ENCODE measurements at places on chromosomes 4 and X. TPM values are rescaled to one million over a fixed set of nuclear protein-coding genes. Genes with fewer than 3 reads are reported as not detected.

GRCh38 chrX:118464501-118464900 is 31.1 kb upstream of the DOCK11 start:
- DNase-seq = no peak

The MAGEA1 gene
- total RNA-seq = not detected

The FAM184B gene
- total RNA-seq = 0.54 TPM

The ARHGEF38 gene
- not detected for total RNA-seq

The TCEAL7 gene
- total RNA-seq = 7.6 TPM

The MCF2 gene
- total RNA-seq = 0.27 TPM

The NSG1 gene
- 10.6 TPM for total RNA-seq

GRCh38 chr4:179671609-179672008 is 2229.4 kb upstream of the AGA start:
- no peak for DNase-seq

- peak; percentile 83 for DNase-seq
These were observed 33.0 kb upstream of the TMEM131L start for GRCh38 chr4:153432965-153433753.

The NLGN4X gene
- 11.5 TPM for total RNA-seq

- DNase-seq = no peak
These were observed 40.8 kb downstream of the PSAPL1 start for GRCh38 chr4:7393601-7394575.

The HERC6 gene
- 40.2 TPM for total RNA-seq

GRCh38 chrX:120145295-120145925 is 13.0 kb upstream of the RHOXF2 start:
- DNase-seq = no peak

GRCh38 chr4:105634402-105635080 is 73.9 kb downstream of the INTS12 start:
- DNase-seq = no peak

GRCh38 chrX:24774650-24775049 is 80.9 kb downstream of the POLA1 start:
- no peak for DNase-seq

- DNase-seq = no peak
These were observed 147.7 kb upstream of the TLL1 start for GRCh38 chr4:165725352-165725751.

DNA sequence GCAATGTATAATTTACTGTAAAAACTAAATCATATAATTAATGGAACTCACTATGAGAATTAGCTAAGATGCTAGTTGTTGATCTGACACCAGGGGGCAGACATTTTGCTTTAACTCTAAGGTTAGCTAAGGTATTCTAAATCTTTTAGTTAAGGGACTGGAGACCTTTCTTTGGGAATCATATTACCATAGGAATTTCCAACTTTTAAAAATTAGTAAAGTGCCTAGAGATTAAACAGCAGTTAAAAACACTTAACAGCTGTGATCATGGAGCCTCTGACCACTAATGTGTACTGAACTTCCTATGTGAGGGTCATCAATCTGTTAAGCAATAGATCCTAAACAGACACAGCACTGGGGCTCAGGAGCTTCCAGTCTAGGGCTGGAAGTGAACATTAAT is 226.6 kb downstream of the NSUN7 start:
- DNase-seq = peak; percentile 45

DNA sequence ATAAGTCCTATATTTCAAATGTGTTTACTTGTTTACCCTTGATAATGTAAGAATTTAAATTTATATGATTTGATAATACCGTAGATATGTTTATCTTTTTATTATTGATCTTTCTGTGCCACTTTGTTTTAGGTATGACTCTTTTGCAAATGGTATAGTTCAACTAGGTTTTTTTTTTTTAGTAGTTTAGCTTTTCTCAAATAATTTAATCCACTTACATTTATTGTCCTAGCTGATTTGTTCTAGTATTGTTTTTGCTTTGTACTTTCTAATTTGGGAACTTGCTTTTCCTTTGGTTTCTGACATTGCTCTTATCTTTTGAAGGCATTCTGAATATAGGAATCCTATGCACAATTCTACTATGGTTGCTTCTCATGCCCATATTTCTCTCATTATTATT is 98.9 kb upstream of the NAP1L5 start:
- DNase-seq = no peak

GRCh38 chr4:40395166-40395900 is 60.2 kb downstream of the CHRNA9 start:
- DNase-seq = no peak

DNA sequence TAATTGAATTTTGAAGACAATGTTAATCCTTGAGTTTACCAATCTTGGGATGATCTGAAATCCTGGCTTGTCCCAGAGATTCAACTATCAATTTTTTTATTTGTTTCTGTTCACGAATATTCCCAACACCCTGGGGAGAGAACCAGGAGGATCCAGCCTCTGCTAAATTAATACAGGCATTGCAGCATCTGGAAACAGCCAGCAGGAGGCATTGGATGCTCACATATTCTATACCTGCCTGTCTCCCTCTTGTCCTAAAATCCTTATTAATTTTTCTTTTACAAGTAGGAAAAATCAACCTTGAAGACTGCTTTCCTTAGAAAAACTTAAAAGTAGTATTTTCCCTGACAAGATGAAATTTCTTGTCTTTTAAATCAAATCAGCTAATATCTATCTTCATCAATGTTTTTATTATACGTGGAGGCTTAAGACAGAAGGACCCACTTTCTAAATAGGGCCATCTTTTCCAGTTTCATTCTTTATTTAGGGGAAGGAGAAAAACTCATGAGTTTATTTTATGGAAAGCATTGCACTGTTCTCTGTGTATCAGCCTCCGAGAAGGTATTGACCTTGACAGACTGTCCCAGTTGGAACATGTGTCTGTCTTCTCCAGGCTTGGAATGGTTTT is 102.4 kb downstream of the CLNK start:
- DNase-seq = peak; percentile 36

The SPANXN4 gene
- total RNA-seq = not detected

DNA sequence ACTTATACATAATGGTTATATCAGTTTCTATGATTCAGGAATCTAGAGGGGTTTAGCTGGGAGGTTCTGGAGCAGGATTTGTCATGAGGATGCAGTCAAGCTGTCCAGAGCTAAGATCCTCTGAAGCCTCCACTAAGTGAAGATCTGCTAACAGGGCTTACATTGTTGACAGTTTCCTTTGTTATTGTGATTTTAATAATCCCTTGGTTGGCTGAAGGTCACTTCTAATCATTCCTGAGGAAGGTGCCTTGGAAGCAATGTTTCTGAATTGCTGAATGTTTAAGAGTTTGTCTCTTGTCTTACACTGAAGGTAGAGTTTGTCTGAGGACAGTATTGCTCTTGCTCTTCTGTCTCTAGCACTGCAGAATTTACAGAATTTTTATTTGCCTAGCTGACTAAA is 41.3 kb downstream of the BANK1 start:
- no peak for DNase-seq

The PASD1 gene
- total RNA-seq = not detected

- DNase-seq = peak; percentile 23
These were observed 11.7 kb upstream of the FAT4 start for GRCh38 chr4:125303058-125303457.

DNA sequence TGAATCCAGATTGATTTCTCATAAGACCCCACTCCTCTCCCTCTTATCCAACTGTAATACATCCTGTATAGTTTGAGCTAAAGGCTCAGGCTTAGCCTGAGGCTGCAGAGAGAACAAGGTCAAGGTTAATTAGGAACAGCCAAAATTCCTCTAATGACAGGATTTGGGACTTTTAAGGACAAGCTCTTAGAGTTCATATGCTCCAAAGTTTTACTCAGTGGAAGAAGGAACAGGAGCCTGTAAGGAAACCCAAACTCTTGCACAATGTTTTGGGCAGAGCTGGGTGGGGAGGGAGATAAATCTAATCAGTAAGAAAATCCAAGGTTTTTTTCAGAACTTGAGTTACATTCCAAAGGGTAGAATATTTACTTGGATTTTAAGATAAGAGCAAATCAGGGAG is 238.8 kb downstream of the QDPR start:
- DNase-seq = no peak

The FRG2 gene
- total RNA-seq = not detected

- no peak for DNase-seq
These were observed 41.0 kb upstream of the UGT2B17 start for GRCh38 chr4:68617003-68617698.

DNA sequence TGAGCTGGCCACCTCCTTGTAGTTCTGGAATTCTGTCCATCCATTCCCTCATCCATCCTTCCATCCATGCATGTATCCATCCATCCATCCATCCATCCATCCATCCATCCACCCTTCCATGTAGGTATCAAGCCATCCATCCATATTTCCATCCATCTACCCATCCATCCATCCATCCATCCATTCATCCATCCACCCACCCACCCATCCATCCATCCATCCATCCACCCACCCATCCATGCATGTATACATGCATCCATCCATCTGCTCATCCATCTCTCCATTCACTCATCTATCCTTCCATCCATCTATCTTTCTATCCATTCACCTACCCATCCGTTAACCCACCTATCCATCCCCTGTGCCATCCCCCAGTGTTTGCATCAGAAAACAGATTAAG is 153.6 kb upstream of the STX18 start:
- DNase-seq = no peak

DNA sequence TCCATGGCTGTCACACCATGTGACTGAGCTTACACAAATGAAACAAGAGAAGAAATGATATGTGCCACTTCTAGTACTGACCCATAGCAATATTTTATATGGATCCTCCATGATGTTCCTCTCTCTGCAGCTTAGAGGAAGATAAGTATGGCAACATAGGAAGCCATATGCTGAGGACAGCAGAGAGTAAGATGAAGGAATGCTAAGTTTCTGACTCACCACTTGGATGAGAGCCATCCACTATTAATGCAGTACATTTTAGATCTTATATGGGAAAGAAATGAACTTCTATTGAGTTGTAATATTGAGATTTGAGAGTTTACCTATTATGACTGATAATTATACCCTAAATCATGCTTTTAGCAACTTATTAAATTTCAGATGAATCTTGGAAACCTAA is 386.9 kb upstream of the MAOA start:
- DNase-seq = no peak

DNA sequence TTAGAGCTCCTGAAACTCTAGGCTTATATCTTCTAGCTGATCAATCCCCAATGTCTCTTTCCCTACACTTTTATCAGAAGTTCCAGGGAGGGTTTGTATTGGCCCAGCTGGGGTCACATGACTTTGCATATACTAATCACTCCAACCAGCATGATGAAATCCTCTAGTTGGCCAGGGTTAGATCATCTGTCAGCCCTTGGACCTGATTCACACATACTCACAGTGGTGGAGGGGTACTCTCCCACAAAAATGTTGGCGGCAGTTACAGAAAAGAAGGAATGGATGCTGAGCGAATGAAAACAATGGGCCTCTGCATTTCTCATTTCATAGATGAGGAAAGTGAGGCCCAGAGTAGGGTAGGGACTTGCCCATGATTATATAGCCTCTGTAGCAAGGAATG is 151.1 kb downstream of the PJA1 start:
- peak; percentile 83 for DNase-seq

DNA sequence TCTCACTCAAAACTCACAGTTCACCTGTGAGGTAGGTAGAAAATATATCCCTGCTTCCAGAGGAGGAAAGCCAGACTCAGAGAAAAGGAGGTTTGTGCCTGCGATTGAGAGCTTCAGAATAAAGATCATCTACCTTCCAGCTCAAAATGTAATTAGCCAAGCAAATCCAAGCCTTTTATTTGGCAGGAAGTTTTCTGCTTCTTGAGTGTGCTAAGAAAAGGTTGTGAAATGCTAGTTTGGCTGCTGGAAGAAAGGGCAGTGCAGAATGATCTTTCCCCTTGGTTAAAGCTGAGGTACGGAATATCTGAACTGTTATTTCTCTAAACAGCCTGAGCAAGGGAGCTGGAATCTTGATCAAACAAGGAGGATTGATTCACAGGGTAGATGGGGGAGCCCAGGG is 59.7 kb upstream of the VCX3B start:
- DNase-seq = peak; percentile 36

The NAP1L5 gene
- total RNA-seq = 3.9 TPM

The MANBA gene
- 37.6 TPM for total RNA-seq

- no peak for DNase-seq
These were observed 262.5 kb upstream of the NDST3 start for GRCh38 chr4:117771647-117772337.

- no peak for DNase-seq
These were observed 6.1 kb downstream of the ARSJ start for GRCh38 chr4:113973345-113973744.

DNA sequence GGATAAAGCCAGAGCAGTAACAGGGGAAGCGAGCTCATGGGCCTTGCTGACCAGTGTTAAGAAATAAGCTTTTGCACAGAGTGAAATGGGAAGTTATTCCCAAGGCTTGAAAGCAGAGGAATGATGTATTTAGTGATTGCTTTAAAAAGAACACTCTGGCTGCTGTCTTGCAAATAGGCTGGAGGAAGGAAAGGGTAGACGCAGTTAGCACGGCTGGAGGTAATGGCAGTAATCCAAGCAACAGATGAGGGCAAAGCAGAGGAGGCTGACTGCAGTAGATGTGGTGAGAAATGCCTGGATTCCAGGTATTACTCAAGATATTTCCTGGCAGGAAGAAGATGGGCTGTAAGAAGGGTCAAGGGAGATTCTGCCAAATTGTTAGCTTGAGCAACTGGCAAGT is 1342.3 kb upstream of the AGA start:
- DNase-seq = peak; percentile 1

- DNase-seq = peak; percentile 34
These were observed 6.0 kb upstream of the SH3TC1 start for GRCh38 chr4:8192748-8193738.

The CDKL5 gene
- total RNA-seq = 19.2 TPM

DNA sequence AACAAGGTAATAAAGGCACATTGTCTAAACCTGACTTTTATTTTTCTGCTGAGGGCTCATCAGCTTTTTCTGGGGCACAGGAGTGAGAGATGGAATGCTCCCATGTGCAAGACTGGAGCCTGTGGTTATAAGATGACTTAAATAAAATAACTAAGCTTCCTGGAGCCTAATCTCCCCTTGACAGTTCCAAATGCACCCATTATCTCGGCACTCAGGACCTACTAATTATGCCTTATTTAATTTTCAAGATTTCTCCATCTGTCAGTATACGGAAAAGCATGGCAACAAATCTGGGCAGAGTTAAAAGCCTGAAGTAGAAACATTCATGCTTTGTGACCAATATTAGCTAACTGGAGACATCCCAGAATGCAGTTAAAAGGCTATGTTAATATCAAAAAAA is 416.7 kb upstream of the TEX13C start:
- DNase-seq = no peak

GRCh38 chrX:150913511-150913910 is 15.0 kb upstream of the CD99L2 start:
- peak; percentile 10 for DNase-seq

- DNase-seq = no peak
These were observed 72.8 kb downstream of the MANBA start for GRCh38 chr4:102687982-102688433.

The GABRG1 gene
- total RNA-seq = not detected

GRCh38 chr4:16019649-16020048 is 56.7 kb upstream of the FGFBP2 start:
- peak; percentile 23 for DNase-seq

- no peak for DNase-seq
These were observed 68.7 kb downstream of the VSIG4 start for GRCh38 chrX:65971151-65971550.

- peak; percentile 8 for DNase-seq
These were observed 14.4 kb upstream of the FAM9A start for GRCh38 chrX:8815460-8816065.
